Stimulated activated CD8-positive, alpha-beta memory T cell treated with anti-CD3 and anti-CD28 coated beads, Interleukin-4, amount 100 ng/mL, for 4 hours (primary cell): ENCODE measurements at places on chromosomes 1 and 21.

DNA sequence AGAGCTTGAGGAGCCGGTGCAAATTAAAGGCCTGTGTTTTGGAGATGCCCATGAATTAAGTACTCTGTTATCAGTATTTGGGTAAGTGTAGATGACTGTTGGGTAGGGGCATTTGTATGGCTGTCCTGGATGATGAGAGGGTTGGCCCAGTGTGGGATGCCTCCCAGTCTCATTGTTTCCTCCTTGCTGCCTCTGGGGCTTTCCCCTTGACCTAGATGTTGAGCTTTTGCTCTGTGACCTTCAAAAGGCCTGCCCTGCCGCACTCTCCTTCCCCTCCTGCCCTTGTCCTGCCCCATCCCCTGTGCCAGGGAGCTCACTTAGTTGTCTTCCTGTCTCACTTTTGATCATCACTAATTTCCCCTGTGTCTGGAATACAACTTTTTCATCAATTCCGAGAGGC, 10.0 kb downstream of the GALNT2 start:
- no peak for DNase-seq

DNA sequence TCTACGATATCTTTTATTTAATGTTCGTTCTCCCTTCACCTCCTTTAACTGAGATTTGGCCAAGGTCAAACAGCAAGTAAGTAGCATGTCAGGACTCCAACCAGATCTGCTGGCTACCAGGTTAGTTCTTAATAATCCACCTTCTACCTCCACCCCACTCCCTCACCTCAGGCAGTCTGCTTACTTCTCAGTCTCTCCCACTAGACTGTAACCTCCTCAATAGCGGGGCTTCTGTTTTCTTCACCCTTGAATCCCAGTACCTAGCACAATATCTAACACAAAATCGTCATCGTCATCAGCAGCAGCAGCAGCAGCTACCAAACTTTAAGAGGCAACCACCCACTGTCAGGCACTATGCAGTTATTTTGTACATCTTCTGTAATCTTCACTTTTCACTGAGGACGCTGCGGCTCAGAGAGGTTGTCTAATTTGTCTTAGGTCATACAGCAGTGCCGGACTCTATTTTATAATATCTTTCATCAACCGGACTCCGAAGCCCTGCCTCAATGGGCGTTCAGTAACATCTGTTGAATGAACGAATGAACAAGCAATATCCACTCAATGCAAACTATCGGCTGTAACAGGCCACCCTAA, 859 bp upstream of the MAGI3 start:
- no peak for DNase-seq

DNA sequence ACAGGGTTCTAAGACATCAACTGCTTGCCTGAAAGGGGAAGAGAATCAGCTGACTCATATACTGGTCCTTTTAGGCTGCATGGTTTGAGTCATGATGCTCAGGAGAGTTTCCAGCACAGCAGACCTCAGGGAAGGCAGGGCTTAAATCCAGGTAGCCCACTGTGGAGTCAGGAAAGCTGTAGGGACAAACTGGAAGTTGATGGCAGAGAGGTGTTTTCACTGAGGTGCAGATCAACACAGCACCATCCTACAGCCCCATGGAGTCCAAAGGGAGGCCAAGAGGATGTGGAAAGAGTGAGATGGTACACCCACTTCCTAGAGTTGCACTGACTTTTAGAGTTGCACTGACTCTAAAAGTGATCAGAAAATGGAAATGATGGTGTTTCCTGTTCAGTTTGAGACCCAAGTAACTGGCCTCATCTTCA, 252.4 kb upstream of the DUSP10 start:
- DNase-seq, result no peak

DNA sequence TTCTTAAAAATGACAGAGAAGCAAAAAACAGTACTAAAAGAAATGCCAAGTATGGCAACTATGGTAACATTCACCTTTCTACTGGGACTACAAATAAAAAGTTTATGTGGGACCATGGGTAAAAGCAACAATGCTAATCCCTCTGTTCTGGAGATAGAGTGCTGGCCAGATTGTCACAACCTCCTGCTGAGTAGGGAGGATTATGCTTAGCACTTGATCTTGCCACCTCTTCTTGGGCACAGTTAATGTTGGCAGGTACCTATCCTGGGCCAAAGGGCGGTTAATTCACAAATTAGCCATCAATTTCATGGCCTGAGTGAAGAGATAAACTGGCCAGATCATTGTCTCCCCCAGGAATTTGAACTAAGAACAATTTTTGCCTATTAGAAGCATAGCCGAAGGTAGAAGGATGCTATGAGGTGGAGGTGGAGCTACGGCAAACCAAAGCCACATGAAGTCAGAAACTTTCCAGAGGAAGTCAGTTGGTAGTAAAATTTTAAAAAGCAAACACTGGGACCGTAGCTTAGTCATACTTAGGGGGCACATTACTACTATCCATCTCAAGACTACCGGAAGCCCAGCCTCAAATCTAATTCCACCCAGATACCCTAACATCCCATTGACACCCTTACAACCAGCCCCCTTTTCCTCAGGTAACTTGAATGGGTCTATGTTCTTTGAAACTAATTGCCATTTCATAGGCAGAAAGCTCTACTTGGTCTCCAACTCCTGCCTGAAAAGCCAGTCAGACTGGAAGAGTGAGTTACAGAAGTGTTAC, 2.7 kb downstream of the SCYL3 start:
- DNase-seq, result no peak

DNA sequence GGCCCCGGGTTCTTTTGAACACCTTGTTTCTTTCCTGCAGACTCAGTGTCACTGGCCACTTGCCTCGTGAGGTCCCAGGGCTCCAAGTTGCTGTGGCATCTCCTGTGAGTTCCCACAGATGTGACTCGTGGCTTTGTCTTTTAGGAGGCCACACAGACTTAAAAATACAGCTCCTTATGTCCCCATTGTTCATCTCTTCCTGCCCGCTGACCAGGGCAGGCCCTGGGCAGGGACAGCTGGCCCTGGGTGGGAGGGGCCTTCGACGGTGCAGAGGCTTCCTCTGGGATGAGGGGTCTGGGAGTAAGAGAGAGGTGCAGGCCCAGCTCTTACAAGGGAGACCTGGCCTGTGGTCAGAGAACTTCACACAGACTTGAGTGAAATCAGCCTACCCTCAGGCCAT, 15.6 kb downstream of the LDLRAP1 start:
- no peak for DNase-seq

DNA sequence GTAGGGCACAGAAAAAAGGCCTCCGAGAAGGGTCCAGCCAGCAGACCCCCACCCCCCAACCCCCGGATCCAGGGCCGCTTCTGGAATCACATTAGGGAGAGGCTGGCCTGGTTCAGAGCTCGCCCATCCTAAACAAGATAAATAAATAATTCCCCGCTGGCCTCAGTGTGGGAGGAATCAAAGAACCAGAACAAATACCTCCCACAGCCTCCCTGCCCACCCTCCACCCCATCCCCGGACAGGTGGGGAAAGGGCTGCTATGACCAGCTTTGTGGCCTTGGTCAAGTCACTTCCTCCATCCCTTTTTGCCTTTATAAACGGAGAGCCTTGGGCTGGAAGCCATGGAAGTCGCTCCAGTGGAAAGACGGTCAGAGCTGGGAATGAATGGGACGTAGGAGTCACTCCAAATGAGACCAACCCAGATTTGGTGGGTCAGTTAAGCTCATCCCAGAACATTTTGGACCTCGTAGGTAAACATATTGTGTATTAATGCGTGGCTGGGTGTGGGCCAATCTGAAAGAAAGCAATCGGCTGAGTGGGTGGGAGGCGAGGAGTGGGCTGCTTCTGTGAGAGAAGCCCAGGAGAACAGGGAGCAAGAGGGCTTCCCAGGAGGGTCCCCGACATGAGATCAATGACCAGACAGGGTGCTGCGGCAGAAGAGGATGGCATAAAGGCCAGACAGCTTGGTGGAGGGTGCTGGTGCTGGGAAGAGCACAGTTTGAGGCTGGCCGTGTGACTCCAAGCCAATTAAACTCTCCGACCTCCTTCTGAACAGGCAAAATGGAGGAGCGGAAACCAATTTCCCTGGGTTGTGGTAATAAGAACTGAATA, 63.3 kb downstream of the MEF2D start:
- DNase-seq, result no peak

- no peak for DNase-seq
These were observed 397.6 kb downstream of the PLA2G4A start for GRCh38 chr1:187226396-187226795.

DNA sequence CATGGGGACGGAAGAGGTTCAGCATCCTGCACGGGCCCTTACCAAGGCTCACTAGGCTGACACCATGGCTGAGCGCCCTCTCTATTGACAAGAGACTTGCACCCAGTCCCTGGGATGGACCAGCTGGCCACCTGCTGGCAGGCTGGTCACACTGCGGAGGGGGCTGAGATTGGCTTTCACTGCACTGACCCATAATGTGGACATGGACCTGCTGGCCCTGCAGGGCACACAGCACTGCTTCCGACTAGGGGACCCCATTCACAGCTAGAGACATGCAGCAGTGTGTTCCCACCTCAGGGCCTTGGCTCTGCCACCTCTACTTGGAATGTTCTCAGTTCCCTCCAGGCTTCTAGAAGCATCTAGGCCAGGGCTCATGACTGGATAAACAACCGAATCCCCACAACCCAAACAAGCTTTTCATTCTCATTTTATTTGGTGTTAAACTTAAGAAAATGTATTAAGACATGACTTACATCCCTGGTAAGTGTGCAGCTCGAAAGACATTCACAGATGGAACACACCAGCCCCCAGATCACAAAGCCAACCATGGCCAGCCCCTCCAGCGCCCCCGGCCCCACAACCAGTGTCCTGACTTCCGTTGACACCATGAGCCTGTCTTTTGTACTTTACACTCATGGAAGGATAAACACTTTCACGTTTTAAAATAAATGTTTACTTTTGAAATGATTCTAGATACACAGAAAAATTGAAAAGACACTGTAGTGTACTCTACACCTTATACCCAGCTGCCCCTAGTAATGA, 9.3 kb upstream of the SRARP start:
- no peak for DNase-seq

DNA sequence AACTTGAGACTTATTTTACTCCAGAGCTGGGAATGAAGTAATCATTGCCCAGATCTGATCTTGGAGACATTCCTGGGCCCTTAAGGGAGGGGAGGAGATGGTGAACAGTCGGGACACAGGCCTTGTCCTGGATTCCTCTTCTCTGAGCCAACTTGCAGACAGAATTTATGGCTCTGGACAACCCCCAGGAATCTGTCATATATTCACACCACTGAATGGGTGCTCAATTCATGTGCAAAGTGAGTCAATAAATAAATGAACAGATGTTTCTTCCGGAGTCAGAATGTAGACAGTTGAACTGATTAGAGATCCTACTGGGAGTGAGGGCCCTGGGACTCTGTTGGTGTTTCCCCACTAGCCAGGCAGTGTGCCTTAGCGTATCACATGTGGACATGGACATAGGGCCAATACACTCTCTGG, 2.6 kb downstream of the TUFT1 start:
- no peak for DNase-seq

- DNase-seq, result no peak
These were observed 237.0 kb downstream of the GPATCH2 start for GRCh38 chr1:217393896-217394295.

- DNase-seq, result no peak
These were observed 11.0 kb upstream of the ELK4 start for GRCh38 chr1:205642679-205643307.

- no peak for DNase-seq
These were observed 69.5 kb downstream of the DNM3 start for GRCh38 chr1:171910786-171911185.

DNA sequence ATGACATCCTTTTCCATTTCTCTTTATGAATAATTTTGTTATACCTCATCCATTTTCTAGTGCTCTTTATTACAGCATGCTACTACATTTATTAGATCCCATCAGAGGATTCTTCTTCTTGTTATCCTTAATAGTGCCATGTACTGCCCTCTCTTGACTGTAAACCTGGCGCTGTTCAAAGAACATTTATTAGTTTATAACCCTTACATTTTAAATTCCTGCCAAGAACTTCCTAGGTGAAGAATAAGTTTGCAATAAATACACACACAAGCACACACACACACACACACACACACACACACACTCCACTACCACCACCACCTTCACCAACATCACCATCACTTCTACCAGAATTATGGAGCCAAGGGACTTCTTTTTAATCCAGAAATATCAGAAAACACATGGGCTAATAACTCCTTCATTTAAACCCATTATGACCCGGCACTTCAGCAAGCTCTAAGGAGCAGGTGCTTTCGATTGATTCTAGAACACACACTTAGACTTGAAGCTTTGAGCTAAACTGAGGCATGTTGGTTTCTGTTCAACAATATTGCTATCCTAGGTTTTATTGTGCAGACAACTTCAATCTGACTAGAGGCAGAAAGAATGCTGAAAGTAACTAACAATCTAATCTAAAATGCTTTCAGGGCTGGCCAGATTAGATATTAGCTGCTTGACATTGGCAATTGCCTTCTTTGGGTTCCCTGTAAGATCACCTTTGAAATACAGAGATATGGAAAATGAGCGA, 556.8 kb downstream of the LMO4 start:
- no peak for DNase-seq

GRCh38 chr1:117003223-117003875, 1.8 kb downstream of the CD101 start:
- no peak for DNase-seq

GRCh38 chr1:201774983-201775344, 54.0 kb upstream of the IPO9 start:
- DNase-seq, result no peak

GRCh38 chr1:7557301-7557891, 213.7 kb upstream of the VAMP3 start:
- DNase-seq, result no peak

- DNase-seq, result no peak
These were observed 15.3 kb downstream of the UCK2 start for GRCh38 chr1:165842671-165843129.

GRCh38 chr1:225697428-225697827, 44.5 kb upstream of the ENAH start:
- no peak for DNase-seq

- no peak for DNase-seq
These were observed 1.0 kb upstream of the TP73 start for GRCh38 chr1:3651026-3651929.

DNA sequence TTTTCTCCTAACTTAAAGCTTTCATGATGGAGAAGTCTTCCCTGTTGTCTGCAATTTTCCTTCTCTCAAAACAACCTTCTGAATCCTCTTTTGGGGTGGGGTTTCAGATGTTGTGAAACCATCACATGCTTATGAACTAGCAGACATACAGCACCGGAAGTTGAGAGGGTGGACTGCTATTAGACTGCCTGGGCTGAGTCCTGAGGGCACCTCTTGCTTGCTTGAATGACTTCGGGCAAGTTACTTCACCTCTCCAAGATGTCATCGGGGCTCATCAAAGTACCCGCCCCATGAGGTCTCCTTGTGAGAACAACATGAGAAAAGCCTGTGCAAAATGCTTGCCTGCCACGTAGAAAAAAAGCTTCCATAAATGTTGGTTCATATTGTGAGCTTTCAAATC, 89.6 kb downstream of the CCDC185 start:
- DNase-seq, result no peak

DNA sequence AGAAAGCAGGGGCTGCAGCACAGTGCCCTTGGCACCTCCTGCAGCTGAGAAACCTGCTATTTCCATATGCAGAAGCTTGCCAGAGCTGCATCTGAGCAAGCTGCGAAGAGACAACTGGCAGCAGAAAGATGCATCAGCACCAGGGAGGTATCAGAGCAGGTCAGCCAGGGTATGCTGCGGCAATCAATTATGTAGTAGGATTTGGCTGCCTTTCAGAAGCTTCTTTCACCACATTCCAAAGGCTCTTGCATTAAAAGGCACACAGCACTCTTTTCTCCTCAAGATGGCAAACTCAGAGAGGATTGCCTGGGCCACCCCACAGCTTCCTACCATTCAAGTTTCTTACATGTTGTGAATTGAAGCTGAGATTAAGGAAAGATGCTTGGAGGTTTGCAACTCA, 47.6 kb upstream of the RAP1A start:
- DNase-seq, result no peak

- DNase-seq, result no peak
These were observed 296.8 kb downstream of the TM2D1 start for GRCh38 chr1:61428146-61428545.
